Foreskin fibroblast (primary cell): ENCODE measurements at places on chromosomes 11 and 22.
A peak's percentile ranks its signal among the peaks of the same experiment; 100 is the strongest.

GRCh38 chr22:39296981-39297489 lies 22.4 kb downstream of the RPL3 start:
- no peak for DNase-seq

DNA sequence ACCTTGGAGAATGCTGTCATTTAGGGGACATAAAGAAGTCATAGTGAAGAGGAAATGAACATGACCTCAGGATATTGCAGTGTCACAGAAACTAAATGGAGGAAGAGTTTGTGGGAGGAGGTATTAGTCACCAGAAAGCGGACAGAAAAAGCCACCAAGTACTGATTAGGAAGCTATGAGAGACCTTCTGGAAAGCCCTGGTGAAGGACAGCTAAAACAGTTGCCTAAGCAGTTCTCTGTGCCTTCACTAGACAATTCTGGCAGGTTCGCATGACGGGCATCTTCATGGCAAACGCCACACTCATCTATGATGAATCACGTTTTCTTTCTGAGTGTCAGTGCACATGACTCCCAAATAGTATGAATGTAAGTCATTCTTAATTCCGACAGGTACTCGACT lies 325.8 kb downstream of the C11orf87 start:
- DNase-seq = no peak

GRCh38 chr11:126354631-126355323 lies 709 bp upstream of the ST3GAL4 start:
- no peak for DNase-seq

DNA sequence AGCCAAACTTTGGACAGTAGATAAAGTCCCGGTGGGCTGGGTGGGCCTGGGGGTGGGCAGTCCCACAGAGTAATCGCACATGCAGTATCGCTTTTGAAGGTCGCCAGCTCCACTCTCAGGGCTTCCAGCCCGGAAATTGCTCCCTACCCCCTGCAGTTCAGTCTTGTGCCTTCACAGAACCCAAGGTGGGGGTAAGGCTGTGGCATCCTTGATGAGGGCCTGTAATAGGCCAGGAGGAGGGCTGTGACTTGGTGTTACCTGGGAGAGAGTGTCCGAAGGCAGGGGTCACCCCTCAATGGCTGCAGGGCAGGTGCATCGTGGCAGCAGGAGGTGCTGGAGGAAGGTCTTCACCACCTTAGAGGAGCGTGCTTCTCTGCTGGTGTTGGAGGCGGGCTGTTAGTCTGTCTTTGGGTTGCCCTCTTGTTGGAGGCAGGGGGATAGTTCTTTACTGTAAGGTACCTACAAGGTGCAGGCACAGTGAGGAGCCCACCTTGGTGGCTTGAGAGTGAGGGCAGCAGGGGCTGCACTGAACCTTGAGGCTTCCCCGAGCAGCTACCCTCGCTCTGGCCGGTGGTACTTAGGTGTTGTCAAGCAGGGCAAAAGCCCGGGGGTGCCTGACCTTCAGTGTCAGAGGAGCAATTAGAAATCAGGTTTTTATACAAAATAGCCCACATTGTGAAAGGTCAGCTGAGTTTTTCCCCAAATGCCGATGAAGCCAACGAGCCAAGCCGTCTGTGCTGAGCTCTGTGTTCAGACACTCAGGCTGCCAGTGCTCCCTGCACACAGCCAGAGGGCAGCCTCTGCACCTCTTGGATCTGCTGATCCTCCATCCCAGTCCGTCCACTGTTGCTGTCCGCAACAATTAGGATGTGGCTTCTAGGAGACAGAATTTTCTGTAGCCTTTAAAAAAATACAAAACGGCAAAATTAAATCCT lies 21.9 kb downstream of the SAMM50 start:
- no peak for DNase-seq

GRCh38 chr22:37638391-37639069 lies 939 bp upstream of the SH3BP1 start:
- no peak for DNase-seq

GRCh38 chr11:128610721-128611617 lies 23.6 kb upstream of the ETS1 start:
- DNase-seq = no peak

DNA sequence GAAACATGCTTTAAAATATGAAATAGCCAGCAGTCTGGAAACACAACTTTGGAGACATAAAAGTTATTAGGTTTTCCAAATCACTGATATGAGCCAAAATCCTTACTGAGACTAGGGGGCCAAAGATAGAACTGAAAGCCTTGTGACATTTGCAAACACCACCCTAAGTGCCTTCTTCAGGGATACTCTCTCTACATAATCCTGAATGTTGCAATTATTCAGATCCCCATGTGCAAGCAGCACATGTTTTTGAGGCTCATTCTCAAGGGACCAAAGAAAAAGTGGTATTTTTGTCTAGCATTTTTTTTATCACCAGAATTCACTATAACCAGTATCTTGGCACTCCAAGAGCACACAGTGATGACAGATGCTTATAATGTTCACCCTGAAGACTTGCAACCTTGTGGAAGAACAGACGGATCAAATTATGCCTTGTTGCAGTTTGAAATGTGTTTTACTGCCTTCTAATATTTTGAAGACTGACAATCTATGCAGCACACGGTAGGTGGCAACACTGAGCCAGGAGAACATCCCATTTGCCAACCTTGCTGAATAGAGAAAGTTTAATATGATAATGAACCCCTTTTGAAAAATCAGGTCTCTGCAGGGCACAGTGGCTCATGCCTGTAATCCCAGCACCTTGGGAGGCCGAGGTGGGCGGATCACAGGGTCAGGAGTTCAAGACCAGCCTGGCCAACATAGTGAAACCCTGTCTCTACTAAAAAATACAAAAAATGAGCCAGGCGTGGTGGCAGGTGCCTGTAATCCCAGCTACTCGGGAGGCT lies 78.5 kb downstream of the PLEKHA7 start:
- peak; percentile 74 for DNase-seq

- DNase-seq = no peak
Measured at GRCh38 chr11:46603704-46604308, 10.0 kb upstream of the AMBRA1 start.

DNA sequence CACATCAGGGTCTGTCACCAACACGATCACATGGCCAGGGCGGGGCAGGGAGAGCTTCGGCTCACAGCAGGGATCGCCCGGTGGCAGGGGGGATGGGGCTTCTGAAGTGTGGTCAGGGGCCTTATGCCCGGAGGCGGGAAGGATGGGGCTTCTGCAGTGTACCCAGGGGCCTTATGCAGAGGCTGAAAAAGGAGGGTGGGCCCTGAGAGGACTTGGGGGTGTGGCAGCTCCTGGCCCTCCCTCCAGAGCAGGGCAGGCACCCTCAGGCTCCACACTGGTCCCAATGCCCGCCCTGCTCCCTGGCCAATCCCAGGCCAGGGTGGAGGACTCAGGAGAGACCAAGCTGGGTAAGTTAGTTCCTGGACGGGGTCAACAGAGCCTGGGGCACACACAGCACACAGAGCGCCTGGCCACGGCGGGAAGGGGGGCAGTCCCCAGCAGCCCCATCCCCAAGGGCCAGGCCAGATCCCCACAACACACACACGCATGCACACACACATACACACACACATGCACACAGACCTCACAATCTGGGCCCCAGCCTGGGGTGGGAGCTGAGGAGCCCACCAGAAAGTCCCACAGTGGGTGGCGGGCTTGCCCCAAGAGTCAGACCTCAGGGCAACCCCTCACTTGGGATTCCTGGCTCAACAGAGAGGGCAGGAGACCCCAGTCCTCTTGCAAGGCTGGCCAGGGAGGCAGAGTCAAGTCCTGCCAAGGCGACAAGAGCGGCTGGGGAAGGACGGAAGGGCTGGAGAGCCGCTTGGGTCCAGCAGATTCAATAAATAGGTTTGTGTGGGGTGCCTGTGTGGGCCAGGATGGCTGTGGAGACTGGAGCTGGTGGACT lies 1.1 kb upstream of the CEND1 start:
- DNase-seq = peak; percentile 57

GRCh38 chr11:57896361-57897145 lies 127.1 kb upstream of the OR9Q1 start:
- DNase-seq = no peak

GRCh38 chr11:129620237-129621104 lies 195.2 kb upstream of the TMEM45B start:
- no peak for DNase-seq

DNA sequence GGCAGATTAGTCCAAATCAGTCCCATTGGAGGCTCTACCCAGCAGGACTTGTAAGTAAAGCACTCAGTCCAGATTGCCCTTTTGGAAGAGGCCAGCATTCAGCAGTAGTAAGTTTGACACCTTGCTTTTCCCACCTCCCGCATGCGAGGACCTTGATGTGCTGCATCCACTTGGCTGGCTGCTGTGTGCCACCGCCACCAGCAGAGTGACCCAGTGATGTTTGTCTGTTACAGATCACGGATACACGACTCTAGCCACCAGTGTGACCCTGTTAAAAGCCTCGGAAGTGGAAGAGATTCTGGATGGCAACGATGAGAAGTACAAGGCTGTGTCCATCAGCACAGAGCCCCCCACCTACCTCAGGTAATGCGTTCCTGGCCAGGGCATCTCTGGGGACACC lies 6.6 kb downstream of the SMARCB1 start:
- no peak for DNase-seq

DNA sequence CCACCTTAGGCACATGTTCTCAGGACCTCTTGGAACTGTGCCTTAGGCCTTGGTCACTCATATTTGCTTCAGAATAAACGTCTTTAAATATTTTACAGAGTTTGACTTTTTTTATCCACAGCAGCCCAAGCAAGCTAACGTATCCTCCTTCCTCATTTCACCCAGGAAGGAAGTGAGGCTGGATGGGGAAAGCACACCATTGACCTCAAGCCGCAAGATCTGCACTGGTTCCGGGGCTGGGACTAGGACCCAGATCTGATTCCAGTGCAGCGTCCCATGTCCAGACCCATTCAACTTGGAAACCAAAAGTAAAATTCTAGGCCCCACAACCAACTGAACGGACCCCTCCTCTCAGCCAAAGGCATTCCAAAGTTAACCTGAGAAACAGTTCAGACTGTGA lies 2.4 kb upstream of the LGALS12 start:
- no peak for DNase-seq

GRCh38 chr11:64894070-64894811 lies 15.8 kb upstream of the EHD1 start:
- peak; percentile 54 for DNase-seq

GRCh38 chr22:22746963-22747933 lies 102.8 kb downstream of the GGTLC2 start:
- no peak for DNase-seq

DNA sequence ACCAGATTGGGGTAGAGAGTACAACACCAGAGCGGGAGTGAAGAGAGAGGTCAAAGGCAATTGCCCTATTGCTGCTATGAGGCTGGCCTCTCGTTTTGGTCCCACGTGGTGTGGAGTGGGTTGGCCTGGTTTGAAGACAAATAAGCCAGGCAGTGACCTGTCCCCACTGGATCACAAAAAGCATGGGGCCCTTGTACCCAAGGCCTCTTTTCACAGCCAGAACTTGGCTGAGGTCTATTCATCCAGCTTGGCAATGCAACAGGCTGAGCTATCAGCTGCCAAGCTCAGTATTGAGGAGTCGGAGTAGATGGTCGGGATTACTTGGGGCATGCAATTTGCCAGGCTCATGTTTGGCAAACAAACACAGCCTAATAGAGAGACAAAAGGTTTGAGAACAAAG lies 19.2 kb upstream of the GALNT18 start:
- DNase-seq = no peak

GRCh38 chr11:20249796-20250195 lies 89.5 kb upstream of the DBX1 start:
- DNase-seq = no peak

GRCh38 chr22:27087051-27087450 lies 429.7 kb downstream of the MIAT start:
- no peak for DNase-seq

DNA sequence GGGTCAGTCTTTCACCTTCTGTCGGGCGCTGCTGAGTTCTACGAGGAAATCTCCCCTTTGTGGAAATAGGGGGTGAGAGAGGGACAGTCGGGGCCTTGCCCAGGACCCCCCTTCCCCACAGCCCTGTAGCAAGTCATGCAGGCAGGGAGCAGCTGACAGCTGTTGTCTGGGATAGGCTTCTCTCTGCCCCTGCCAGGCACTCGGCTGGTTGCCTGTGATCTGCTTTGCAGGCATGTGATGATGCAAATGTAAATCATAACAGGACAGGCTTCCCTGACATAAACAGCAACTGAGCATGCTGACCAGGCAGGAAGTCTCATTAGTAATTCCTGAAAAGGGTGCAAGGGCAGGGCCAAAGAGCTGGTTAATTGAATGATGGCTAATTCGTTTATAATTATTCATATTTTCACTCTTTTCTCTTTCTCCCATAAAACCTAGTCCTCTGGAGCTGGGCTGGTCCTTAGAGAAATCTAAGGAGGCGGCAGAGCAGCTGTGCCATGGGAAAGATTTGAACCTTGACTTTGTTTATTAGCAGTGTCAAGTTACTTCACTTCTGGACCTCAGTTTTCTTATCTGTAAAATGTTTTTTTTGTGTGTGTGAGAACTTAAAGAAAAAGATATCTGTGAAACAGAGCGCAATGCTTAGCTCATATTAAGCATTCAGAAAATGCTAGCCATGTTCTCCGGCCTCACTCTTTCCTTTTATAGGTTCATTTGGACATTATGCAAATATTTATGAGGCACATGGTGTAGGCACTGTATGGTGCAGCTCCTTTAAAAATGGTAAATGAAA lies 129.7 kb downstream of the LDLRAD3 start:
- peak; percentile 89 for DNase-seq

GRCh38 chr11:44006917-44007361 lies 40.8 kb upstream of the ACCSL start:
- DNase-seq = no peak

DNA sequence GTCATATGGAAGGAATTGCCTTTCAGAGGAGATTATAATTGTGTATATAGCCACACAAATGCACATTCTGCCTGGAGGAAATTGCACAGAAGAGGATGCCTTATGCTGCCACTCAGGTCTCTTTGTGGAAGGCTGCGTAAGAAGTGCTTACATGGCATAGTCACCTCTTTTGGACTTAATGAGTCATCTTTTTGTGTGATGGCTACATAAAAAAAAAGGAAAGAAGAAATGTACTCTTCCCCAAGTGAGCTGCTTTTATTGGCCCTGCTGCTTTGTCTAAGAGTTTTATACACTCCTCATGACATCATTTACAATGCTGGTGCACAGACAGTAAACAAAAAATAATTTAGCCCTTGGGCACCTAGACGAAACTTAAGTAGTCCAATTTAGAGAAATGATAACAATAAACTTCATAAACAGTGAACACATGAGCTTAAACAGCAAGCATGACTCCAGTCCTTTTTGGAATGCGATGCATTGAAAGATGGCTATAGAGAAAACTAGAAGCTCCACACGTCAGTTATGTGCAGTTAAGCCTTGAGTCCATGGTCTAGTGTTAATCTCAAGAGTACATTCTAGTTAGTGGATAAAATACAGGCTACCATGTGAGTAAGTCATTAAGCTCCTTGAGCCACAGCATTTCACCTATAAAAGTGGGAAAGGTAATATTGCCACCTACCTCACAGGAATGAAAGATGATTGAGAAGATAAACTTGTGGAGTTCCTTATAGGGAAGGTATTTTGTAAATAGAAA lies 12.0 kb downstream of the CSTPP1 start:
- peak; percentile 81 for DNase-seq

GRCh38 chr22:18968011-18968749 lies 32.1 kb upstream of the PRODH start:
- peak; percentile 49 for DNase-seq

- no peak for DNase-seq
Measured at GRCh38 chr11:65309006-65309405, 5.7 kb upstream of the CDC42EP2 start.
